ENCODE measurements at places on chromosomes 2 and 18.

- DNase-seq: no peak
These were observed 5.3 kb downstream of the TPO start for GRCh38 chr2:1418566-1418965.

DNA sequence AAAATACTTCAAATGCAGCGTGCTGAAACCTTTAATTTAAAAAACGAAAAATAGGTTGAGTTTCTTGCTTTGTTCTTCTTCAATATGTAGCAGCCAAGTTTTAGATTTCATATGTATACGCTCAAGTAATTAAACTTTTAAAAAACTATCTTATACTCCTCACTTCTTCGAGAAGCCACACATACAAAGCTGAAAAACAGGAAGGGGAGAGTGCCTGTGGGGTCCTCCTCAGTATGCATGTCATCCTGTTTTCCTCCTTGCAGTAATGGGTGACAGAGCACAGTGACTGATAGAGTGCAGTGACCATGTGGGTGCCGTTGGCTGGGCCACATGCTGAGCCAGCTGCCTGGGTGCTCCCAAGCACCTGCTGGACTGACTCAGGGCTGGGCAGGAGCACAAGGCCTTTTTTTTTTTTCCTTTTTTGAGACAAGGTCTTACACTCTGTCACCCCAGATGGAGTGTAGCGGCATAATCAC, 33.3 kb downstream of the UXS1 start:
- peak; percentile 40 for DNase-seq

DNA sequence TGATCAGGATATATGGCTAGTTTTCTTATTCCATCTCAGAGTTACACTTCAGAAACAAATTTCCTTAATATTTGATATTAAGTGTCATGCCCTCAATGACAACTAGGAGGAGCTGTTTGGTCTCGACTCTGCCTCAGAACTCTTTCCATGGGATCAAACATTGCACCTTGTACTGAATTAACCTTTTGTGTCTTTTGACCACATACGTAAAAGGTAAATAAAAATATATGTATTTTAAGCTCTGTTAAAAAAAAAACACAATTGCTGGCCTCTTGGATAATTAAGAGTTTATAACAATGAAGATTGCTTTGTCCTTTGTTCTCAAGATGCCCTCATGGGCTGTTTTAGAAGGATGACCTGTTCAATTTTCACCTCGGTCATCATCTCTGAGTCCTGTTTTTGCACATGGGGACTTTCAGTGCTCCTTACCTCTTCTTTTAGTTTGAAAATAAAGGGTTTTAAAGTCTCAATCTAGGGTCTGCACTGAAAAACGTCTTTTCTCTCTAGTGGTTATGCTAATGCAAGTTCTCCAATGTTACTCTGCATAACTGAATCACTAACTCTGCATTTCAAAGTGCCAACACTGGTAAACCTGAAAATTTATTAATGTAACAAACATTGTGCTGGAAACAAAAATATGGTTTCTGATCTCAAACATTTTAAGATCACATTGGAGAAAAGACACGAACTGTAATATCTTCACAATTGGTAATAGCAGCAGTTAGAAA, 18.8 kb upstream of the FN1 start:
- no peak for DNase-seq

GRCh38 chr18:2146754-2147153, 424.6 kb downstream of the METTL4 start:
- DNase-seq: no peak

DNA sequence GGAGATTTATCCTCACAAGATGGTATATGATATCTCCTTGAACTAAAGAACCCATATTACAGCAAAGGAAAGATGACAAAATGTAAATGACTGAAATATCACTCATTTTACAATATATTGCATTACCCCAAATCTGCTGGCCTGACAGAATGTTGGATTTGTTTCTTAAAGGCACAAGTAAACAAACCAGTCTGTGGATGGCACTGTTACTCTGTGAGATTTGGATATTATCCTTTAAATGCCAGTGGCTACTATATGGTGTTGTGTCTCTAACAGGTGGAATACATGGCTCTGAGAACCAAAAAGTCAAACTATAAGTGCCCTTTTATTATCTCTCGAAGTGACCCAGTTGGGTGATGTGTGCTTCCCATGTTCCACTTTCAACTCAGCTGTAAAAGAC, 125.7 kb downstream of the PDE1A start:
- no peak for DNase-seq

GRCh38 chr2:211157211-211157610, 600.8 kb downstream of the CPS1 start:
- no peak for DNase-seq

DNA sequence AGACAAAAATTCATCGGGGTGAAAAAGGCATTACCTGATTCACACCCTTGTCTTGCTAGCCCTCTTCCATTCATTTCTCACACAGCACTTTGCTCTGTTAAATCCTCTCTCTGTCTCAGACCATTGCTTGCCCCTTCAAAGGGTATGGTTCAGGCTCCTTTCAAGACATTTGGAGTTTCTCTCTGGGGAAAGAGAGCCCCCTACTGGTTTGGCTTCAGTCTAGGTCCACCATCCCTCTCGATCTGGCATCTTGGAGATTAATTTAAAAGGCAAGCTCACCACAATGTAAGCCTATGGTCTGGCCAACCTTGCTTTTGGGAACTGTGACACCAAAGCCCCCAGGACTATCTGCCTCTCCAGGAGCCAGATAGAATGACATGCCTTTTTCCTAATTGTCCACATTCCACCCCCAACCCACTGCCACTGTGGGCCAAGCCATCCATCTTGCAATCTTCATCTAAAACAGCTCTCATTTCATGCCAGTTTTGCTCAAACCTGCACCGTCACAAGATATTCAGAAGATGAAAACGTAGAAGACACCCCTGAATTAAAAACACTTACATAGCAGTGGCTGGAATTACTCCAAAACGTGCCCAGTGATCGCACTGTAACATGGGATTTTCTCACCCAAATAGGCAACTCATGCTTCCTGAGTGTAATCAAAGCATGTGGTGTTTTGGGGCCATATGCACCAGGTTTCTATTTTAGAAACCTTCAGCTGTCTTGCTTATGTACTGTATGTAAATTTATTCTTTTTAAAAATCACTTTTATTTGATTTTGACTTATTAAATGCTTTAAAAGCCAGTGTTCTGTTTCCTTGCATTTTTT, 93.9 kb downstream of the FARSB start:
- no peak for DNase-seq
